ENCODE measurements at places on chromosomes 1 and 21.
A peak's percentile ranks its signal among the peaks of the same experiment; 100 is the strongest.

DNA sequence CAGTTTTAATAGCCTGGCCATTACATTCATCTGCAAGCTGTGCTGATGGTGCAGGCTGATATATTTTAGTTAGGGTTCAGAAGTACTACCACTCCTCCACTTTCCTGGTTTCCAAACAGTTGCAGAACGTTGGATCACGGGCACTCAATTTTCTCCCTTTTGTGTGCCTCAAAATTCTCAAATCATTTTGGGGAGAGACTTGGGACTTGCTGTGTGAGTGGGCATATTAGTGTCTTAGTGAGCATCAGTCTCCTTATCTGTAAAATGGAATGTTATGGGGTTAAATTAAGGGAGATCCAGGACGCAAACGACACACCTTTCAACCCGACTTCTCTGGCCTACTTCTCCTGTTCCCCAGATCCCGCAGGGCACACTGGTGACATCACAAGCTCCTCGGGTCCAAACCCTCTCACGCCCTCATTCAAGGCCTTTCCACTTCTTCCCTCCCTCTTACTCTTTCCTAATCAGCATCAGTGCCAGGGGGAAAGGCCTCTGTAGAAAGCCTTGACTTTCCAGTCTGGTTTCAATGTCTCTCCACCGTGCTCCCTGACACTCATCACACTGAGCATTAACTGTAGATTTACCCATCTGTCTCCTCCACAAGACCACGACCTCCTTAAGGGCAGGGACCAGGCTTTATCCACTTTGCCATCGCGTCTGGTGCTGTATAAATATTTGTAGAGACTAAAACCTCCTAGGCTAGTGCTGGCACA is 1.2 kb downstream of the PIGP start:
- DNase-seq = no peak

GRCh38 chr1:103517380-103518047 is 8.0 kb upstream of the RNPC3 start:
- DNase-seq = no peak

- DNase-seq = no peak
Measured at GRCh38 chr1:160993544-160994193, 27.3 kb downstream of the F11R start.

DNA sequence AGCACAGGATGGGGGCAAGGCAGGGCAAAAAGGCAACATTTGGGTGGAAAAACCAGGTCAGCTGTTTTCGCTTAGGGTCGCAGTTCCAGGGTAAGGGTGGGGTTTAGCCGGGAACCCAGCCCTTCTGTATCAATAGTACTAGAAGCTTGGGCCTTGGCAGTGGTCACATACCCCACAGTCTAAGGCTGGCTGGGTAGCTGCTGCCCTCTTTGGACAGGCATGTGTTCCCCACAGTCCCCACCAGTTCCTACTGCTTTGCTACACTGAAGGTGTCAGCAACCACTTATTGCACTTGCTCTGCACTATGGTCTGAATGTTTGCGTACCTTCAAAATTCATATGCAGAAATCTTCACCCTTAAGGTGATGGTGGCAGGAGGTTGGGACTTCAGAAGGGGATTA is 349.8 kb downstream of the LTN1 start:
- DNase-seq = no peak

- no peak for DNase-seq
Measured at GRCh38 chr1:18047122-18047521, 60.5 kb upstream of the IGSF21 start.

DNA sequence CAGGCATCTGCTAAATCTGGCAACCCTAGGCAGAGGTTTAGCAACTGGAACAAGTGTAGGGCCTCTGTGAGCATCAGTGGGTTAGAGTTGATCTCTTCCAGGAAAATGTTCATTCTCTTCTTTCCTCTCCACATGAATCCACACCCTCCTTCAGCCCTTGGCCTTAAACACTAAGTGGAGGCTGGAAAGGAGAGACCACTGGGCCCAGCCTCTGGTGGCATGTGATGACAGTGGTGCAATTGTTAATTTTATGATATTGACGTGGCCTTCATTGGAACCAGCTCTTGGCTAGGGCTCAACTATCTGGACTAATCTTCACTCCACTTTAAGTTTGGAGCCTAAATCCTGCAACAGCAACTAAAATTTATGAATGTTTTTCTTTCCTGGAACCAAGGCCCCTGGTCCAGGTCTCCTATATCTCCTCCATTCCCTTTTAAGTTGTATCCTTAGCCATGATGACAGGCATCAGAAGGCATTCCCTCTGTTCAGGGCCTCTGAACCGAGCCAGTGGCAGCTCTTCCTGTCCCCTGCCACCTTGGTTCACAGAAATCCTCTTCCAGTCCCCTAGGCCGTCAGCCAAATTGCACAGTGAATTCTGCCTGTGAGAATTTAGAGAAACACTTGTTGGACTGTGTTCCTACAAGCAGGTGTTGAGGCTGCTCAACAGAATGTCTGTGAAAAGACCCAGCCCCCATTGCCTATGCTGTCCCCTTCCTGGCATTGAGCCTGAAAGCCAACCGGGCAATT is 132.2 kb downstream of the PSMG1 start:
- no peak for DNase-seq

DNA sequence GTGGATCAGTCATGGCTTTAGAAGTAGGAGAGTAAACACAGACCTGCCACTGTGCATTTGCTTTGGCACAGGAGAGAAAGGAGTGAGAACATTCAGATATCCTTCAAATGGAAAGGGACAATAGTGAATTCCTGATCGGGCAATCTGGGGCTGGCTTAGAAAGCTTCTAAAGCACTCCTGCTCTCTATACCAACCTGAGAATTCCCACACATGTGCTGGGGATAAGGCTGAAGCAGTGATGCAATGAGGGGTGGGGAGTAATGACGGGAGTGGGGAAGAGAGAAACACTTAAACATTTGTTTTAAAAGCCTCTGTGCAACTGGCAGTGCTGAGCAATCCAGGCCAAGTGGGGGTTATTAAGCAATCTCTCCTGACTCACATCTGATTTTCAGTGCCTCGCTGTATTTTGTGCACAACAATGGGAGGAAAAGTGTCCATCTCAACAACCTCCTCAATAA is 108.8 kb downstream of the KIAA0319L start:
- DNase-seq = no peak

GRCh38 chr1:187862506-187862905 is 1033.8 kb downstream of the PLA2G4A start:
- no peak for DNase-seq

- no peak for DNase-seq
Measured at GRCh38 chr1:30452170-30452569, 271.2 kb downstream of the MATN1 start.

DNA sequence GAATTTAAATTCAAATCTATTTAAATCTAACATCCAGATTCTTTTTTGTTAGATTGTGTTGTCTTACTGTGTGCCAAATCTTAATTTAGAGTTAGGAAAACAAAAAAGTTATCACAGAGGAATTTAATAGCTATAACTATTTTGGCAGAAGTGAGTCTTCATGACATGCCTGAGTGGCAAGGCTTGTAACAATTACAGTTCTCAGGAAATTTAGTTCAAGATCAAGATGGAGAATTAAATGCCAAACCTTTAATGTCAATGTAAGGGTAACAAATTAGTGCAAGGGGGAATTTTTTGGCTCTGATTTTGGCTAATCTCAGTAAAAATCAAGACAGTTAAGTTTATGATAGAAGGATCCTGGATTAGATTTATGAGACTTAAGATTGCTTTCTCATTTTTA is 58.4 kb downstream of the GDAP2 start:
- no peak for DNase-seq

DNA sequence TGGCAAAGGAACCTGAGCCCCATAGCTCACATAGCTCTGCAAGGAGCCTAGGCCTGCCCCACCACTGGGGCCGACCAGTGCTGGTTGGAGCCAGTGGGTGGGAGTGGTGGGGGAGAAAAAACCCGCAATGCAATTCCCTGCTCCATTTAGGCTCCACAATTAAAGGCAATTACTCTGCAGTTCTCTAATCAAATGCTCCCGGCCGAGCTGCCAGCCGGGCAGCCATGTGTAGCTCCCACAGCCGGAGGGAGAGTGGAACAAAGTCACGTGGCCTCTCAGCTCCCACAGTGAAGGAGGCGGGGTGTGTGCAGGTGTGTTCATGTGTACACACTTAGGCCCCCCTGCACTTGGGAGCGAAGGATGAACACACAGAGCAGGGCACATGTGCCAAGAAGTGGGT is 81.6 kb downstream of the KIRREL1 start:
- DNase-seq = no peak

DNA sequence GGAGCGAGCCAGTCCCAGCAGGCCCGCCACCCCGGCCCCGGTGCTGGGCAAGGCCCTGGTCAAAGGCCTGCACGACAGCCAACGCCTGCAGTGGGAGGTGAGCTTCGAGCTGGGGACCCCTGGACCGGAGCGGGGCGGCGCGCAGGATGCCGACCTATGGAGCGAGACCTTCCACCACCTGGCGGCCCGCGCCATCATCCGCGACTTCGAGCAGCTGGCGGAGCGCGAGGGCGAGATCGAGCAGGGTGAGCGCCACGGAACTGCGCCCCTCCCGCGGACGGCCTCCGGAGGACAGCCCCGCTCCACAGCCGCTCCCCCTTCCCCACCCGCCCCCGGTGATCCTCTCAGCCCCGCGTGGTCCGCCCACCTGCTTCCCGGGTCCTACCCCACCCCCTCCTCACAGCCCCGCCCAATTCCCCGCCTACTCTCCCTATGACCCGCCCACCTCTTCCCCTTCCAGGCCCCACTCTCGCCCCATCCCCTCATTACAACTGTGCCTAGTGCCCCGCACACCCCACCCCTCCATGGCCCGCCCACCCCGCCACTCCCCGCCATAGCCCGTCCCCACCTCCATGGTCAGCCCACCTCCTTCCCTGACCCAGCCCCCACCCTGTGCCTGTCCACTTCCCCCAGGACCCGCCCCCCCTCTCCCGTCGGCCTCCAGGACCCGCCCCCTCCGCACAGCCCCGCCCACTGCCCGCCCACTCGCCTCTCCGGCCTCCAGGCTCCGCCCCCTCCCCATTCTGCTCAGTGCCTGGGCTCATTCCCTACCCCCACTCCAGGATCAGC is 52.7 kb downstream of the VWA5B1 start:
- peak; percentile 61 for DNase-seq

DNA sequence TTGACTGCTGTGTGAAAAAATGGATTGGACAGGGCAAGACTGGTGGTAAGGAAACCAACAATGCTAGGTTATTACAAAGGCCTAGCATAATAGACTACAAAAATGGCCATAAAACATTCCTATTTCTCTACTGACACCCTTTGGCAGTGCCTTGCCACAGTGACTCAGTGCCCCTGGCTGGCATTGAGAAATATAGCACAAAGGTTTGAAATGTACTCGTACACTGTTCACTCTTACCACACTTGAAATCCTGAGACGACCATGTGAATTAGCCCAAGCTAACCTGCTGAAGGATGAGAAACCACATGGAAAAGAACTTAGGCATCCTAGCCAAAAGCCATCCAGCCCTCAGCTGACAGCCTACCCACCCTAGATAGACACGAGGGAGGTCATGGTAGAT is 149.8 kb upstream of the PALMD start:
- DNase-seq = no peak

GRCh38 chr1:206808615-206809014 is 36.3 kb upstream of the IL10 start:
- DNase-seq = no peak

- DNase-seq = no peak
Measured at GRCh38 chr1:211296396-211296795, 30.2 kb upstream of the TRAF5 start.

GRCh38 chr1:157994704-157995582 is 1.5 kb downstream of the KIRREL1 start:
- DNase-seq = no peak

- no peak for DNase-seq
Measured at GRCh38 chr1:26283279-26283853, 3.5 kb downstream of the SH3BGRL3 start.

- no peak for DNase-seq
Measured at GRCh38 chr1:70628973-70629372, 217.9 kb downstream of the CTH start.

- DNase-seq = no peak
Measured at GRCh38 chr21:42125571-42126544, 54.7 kb downstream of the UMODL1 start.

DNA sequence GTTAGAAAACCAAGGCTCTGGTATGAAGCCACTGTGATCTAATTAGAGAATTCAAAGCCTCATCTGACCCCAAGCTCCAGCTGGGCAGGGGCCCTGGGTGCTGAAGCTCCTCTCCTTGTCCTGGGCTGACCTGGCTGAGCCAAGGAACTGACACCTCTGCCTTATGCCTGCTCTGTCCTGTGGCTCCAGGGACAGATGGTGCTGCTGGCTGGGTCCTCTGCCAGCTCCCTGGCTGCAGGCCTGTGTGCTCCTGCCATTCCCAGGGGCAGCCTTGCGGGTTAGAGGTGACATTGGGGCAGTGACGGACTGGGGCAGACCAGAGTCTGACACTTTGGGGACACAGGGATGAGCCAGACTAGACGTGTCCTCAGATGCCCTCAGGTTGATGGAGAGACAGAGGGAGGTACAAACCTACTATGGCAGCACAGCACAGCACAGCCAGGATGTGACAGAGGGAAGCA is 11.8 kb downstream of the ACOT11 start:
- no peak for DNase-seq

GRCh38 chr1:207084232-207084631 is 4.4 kb upstream of the C4BPB start:
- no peak for DNase-seq

- DNase-seq = no peak
Measured at GRCh38 chr1:99886841-99887240, 36.7 kb downstream of the AGL start.

DNA sequence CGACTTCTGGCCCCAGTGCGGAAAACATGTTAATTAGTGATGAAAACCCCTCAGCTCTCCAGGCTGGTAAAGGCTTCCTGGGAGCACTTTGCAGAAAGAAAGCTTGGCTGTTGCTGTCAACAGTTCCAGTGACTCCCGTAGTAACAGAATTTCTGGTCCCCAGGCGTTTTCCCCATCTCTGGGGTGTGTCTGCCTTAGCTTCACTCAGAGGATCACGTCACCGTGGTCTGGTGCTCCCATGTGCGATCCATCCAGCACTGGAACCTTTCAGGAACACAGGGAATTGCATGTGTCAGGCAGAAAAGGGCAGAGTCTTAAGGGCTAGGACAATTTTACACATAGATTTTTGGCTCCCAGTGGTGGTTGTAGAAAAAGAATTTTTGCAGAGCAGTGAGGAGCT is 470.4 kb upstream of the USP24 start:
- no peak for DNase-seq

DNA sequence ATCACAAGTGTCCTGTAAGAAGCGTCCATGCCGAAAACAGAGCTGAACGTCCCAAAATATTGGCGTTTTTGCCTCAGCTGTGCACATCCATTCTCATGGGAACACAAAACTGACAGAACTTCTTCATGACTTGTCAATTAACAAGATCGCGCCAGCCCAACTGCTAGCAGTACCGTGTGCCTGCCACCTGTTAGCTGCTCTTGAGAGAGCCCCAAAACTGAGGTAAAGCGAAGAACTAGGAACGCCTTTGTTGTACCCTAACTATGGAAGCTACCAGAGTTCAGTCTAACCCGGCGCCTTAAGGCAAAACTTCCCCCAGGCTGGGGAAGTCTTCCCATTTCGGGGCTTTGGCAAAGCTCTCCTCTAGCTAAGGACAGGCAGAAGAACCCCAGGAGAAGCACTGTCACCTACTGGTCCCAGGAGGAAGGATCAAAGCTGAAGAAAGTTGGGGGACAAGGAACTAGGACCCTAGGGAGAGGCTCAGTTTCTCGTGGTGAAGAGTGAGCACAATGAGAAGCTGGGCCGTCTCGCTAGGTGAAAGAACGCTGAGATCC is 719 bp downstream of the EYA3 start:
- no peak for DNase-seq
